ENCODE measurements at places on chromosomes 12 and 14.

DNA sequence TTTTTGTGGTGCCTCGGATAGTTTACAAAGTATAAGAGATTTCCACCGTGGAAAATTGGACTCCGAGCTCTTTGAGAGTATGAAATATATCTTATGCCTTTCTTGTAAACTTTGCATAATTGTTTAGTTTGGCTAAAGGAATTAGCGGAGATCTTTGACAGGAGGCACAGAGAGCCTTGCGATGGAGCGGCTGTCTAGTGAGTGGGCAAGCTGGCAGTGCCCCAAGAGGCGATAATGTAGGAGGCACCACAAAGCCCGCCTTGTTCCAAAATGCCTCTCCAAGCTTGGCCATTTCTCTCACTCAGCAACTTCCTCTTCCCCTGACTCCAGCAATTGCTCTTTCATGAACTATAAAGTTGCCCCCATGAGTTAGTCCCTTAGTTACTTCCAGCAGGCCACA, 270.1 kb upstream of the PRICKLE1 start:
- DNase-seq, result no peak

- DNase-seq, result peak; percentile 26
Observed at GRCh38 chr12:95371571-95371970, 102.4 kb upstream of the METAP2 start.

GRCh38 chr12:96026331-96026730, 9.1 kb downstream of the LTA4H start:
- DNase-seq, result no peak

DNA sequence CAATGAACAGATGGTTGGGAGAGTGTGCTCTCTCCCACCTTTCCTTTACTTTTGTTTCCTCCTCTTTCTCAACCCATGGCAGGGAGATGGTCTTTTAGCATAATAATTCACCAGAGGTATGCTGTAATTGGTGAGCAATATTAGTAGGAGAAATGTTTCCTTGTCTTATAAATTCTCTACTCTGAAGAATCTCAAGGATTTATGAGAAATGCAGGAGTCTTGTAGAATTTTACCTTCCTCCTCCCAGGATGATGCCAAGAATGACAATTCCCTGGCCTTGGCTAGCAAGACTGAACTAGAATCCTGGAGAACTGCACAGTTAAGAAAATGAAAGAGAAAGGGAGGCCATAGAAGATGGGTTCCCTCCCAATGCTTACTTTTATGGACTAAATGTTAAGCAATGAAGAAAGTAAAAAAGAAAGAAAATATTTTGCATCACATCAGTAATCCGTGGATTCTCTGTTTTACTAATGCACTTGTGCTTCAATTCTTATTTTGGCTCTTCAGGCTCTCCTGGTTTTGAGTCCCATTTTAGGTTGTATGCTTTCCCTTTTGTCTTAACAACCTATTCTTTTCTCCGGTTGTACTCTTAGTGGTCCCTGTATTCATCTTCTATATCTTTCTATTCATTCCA, 192.9 kb upstream of the GARIN6 start:
- no peak for DNase-seq

DNA sequence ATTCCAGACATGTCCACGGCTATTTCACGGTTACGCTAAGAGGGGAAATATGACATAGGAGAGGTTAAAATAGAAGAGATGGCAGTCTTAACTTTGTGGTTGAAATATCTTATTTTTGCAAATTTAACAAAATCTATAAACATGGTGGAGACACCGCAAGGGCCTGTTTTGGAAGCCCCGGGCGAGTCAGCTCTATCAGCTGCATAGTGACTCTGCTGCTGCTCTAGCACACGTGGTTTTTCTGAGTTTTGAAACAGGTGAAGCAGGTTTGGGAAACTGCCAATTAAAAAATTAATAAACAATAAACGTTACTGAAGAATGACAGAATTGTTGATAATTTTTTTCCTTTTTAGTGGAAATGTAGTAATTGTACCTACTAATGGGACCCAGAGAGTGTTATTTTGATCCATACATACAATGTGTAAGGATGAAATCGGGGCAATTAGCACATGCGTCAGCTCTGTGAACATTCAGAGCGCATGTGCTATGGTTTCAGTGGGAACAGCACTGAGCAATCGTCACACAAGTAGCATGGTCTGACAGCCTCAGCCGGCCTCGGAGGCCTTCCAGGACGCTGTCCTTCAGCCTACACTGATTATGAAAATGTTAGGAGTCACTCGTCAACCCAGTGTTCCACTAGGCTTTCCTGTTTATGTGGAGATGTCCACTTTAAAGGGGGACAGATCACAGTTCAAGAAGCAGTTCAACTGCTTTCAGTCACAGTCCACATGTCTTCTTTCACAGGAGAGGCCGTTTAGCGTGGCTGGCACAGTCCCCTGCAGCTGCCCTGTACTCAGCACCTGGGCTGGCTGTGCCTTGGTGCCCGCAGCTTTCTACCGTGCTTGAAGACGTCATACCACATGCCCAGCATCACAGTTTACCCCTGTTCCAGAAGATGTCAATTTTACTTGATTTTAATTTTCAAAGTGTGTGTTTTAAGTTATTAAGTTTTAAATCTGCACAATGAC, 51.8 kb downstream of the MOK start:
- DNase-seq, result no peak

GRCh38 chr14:21056520-21057163, 980 bp upstream of the RNASE8 start:
- DNase-seq, result peak; percentile 36

DNA sequence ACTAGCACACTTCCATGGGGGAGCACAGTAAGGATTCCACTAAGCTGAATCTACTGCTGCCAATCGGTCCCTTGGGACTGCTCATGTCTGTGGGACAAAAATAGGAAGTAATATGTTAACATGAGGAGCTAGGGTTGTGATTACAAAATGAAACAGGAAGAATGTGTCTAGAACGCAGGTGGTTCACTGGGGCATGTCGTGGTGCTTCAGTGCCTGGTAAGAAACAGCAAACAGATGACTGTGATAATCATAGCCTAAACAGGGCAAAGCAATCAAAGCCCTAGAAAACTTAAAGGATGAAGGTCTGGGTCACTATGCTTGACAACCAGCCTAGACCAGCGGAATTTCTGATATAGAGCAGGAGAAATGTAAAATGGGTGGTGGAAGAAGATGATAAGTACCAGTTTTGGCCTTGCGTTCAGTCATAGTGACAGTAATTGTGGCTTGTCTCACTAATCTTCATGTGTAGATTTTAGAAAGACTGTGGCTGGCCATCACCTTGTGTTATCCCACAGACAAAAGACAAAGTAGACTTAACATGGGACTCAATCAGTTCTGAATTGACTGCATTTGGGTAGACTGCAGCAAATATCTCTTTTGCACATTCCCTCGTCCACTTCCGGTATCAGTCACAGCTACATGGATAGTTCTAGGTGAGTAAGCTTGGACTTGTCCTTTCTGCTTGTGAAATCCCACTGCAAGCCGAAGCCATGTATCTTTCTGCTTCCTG, 51.4 kb downstream of the WASHC3 start:
- no peak for DNase-seq

DNA sequence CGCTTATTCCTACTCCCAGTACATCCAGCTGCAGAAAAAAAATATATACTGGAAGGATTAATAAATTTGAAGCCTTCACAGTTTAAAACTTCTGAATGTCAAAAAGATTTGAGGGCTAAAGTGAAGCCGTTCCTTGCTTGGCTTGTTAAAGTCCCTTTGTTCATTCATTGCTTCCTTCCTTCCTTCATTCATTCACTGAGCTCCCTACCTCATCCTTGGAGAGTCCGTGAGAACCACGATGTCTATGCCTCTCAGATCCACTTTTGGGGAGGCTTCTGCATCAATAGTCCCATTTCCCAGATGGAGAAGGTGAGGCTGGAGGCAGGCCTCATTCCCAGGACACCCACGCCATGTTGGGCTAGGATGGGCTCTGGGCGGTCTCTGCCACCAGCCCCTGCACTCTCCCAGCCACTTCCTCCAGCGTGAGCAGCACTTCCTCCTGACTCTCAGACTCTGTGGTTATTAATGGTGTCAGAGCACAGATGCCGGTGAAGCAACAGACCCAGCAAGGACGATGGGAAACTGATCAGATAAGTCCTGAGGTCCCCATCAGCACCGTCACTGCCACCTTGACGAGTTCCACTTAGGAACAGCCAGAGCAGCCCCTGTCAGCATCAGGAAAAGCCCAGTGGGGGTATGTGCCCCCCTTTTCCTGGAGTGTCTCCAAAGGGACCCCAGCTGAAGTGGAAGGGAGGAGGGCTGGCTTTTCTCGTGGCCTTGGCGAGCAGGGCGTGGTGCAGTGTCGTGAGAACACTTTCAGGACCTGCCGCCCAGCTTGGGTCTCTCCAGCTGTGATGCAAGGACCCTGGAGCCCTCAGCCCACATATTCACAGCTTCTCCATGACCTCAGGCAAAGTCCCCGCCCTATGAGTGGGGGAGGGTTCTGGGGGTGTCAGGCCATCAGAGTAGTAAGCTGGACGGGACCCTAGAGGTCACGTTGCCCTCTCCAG, 21.2 kb downstream of the ASB2 start:
- DNase-seq, result no peak

- no peak for DNase-seq
Observed at GRCh38 chr14:101129521-101130167, 226.1 kb upstream of the RTL1 start.
